T-helper 2 cell treated with Interferon-gamma antibody and Interleukin-4, amounts not matched to agents 5 μg/mL and 100 μg/mL, for 36 hours (primary cell): ENCODE measurements at places on chromosomes 5 and 9.

DNA sequence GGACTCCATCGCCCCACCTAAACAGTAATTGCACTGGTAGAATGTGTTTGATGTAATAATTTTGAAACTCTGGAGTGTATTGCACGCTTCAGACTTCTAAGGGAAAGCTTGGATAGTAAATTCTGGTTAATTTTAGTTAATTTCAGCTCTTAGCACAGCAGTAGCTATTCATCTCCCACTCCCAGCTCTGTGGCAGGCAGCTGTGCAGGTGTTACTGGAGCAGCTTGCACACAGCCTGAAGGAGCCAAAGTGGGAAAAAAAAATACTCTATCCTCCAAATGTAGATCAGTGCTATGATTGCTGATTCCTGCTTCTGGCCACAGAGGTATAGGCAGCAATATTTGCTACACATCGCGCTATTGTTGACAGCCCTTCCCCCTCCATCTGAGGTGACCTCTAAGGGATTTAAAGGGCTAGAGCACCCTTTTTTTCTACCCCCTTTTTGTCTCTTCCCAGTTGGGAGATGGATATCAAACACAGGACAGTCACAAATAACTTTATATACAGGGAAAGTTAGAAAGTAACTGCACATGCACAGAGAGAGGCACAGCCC is 97.4 kb downstream of the KCTD16 start:
- no peak for DNase-seq

GRCh38 chr5:64632251-64632650 is 58.1 kb upstream of the SHISAL2B start:
- DNase-seq: no peak

DNA sequence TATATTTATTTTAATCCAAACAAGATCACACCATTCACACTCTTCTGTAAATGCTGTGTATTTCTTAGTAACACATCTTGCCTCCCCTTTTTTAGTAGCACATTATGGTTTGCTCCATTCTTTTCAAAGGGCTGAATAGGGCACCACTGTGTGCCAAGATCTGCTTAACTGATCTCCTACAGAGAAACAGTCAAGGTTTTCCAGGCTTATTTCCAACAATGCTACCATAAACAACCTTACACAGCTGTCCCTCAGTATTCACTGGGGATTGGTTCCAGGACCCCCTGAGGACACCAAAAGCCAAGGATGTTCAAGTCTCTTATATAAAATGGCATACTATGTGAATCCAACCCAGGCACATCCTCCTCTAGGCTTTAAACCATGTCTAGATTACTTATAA is 16.5 kb downstream of the GOLM1 start:
- DNase-seq: no peak

DNA sequence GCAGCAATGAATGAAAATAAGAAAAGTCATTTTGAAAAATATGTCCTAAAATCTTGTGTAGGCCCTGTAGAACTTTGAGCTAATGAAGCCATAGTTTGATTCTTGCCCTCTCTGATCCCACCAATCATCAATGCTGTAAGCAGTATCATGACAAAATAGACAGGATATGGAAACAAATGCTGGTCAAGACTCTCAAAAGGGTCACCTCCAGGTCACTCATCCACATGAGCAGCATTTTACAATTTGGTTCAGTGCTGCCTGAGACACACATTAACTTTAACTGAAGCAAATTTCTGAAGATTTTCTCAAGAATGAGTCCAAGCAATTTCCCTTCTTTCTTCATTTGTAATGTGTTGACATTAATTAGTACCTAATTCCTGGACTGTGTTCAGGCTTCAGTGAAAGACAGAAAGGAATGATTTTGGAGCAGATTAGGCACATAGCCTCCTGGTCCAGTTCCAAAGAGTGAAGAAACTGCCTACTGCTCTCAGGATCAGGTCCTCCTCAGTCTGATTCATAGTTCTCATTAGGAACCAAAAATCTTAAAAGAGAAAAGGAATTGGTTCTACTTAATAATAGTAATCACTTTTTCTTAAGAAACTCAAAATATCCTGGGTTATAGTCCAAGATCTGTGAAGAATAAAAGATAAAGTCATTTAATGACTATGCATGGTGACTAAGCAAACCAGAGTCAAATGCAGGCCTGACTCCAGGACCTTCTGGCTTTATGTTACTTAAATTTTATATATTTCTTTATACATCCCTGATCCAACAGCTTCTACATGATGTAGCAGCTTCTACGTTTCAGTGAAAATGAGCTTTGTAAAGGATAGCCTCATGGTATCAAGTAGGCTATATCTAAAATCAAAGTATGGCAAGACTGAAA is 192.1 kb upstream of the RGMB start:
- DNase-seq: no peak
